Neural crest cell (in vitro differentiated cells): ENCODE measurements at places on chromosomes 7 and 10.

DNA sequence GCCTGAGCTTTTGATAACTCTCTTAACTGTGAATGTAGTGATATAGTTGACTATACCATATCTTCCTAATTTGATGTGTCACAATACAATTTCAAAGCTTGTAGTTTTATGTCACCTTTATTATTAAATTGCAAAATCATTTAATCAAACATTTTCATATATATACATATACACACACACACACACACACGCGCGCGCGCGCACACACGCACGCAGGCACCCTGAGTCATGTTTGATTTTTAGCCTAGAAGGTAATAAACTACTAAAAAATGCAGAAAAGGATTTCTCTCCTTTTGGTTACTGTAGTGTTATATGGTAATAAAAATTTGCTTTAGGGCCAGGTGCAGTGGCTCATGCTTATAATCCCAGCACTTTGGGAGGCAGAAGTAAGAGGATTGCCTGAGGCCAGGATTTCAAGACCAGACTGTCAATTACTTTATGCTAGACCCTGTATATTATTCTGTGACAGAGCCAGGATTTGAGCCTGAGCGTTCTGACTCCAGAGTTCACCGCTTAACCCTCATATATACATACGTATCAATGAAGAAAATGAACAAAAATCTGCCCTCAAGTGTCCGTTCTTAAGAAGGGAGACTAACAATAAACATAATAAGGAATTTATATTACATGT is 89.6 kb downstream of the PODXL start:
- no peak for DNase-seq

DNA sequence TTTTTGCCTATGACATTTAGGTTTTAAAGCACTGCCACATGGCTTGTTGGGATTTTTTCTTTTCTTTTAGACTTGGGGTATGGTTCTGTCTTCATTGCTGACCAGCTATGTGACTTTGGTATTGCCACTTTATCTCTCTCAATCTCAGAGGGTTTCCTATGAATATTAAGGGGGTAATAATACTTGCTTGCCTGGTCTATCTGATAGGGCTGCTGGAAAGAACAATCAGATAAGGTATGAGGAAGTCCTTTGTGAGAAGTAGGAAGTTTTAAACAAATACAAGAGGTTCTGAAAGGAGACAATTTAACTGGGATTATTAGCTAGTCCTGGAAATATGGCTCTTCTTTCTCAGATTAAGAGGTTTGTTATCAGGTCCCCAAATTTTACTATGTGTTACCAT is 80.8 kb downstream of the ZNF92 start:
- no peak for DNase-seq

DNA sequence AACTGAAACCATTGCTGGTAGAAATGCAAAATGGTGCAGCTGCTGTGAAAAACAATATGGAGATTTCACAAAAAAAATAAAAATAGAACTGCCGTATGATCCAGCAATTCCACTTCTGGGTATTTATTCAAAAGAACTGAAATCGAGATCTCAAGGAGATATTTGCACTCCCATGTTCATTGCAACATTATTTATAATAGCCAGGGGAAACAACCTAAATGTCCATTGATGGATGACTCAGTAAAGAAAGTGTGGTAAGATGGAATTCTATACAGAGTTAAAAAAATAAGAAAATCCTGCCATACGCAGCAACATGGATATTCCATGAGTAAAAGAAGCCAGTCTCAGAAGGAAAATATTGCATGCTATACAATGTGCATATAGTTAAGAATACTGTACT is 290.6 kb upstream of the GHITM start:
- DNase-seq = no peak

DNA sequence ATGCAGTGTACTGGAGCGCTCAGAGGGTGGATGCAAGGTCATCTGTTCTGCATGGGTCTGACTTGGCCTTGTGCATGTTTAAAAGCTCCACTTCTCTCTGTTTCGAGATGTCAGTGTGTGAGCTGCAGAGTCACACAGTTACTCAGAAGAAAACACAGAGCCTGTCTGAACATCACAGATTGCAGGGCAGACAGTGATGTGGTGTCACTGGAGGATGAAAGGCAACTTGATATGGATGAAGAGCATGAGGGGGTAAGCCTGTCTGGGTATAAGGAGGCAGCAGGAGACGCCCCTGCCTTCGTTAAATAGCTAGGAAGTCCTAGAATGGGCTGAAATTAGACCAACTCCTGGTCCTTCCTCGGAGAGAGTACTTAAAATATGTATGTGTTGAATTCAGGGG is 67.5 kb upstream of the LRRC18 start:
- no peak for DNase-seq

GRCh38 chr10:95478935-95479334 is 82.2 kb downstream of the SORBS1 start:
- DNase-seq = no peak

DNA sequence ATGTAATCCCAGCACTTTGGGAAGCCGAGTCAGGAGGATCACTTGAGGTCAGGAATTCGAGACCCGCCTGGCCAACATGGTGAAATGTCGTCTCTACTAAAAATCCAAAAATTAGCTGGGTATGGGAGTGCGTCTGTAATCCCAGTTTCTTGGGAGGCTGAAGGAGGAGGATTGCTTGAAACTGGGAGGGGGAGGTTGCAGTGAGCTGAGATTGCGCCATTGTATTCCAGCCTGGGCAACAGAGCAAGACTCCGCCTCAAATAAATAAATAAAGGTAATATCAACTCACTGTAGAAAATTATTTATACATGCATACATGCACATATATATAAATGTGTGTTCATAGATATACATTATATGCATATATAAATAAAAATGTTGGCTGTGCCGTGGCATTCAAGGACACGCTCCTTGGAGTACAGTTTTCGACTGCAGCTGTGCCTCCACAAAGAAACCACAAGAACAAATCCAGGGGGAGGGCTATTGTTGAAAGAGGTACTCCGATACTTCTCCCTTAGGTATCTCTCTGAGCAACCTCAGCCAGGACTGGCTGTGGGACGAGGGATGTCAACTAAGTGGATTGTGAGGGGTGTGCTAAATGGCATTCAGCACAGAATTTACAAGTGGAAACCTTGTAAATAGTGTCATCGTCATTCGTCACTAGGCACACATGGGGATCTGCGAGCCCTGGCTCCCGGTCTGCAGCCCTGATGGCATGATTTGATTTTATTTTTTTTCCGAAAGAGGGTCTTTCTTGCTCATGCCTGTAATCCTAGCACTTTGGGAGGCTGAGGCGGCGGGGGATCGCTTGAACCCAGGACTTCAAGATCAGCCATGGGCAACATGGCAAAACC is 49.3 kb downstream of the HIP1 start:
- DNase-seq = no peak

DNA sequence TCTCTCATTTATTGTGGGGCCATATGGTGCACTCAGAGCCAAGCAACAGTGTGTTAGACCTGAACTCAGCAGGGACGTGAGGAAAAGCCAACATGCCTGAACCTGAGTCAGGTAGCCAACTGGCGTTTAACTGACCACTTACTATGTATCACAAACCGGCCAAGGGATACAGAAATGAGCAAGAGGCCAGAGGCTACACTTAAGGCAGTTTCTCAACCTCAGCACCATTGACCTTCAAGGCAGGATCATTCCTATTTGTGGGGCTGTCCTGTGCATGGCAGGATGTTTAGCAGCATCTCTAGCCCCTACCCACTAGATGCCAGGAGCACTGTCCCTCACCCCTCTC is 103.5 kb upstream of the NANOS1 start:
- no peak for DNase-seq

DNA sequence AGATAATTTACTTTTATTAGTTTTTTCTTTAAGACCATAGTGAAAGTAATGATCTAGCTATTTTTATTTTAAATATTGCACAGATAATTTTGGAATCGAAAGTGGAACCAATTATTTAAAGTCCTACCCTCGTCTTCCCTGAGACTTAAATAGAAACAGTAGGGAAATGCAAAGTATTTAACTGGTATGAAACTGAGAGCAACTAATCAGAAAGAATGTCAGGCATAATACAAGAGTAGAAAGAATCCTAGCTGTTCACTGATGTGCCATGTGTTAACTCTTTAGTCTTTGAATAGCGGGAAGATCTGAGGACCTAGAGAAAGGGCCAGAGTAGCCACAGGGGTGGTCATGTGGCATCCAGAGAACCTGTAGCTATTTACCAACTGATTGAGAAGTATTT is 630.0 kb downstream of the NRG3 start:
- no peak for DNase-seq

DNA sequence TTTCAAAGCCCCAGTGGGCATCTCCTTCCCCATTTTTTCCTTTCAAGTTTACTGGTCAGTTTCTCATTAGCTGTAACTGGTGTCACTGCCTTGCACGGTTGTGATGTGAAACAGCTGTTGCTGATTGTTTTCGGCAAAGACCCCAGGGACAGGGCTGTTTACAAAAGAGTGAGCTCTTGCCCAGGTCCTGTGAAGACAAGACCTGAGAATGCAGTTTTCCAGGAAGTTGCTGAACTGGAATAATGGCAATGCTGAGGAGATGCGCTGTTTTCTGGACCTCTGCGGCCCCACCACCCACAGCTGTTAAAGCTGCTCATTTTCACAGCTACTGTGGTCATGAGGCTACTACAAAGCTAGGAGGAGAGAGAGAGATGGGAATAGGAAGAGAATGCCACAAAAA is 116.6 kb upstream of the RSU1 start:
- no peak for DNase-seq

- no peak for DNase-seq
Measured at GRCh38 chr7:537911-538634, 18.4 kb upstream of the PDGFA start.

DNA sequence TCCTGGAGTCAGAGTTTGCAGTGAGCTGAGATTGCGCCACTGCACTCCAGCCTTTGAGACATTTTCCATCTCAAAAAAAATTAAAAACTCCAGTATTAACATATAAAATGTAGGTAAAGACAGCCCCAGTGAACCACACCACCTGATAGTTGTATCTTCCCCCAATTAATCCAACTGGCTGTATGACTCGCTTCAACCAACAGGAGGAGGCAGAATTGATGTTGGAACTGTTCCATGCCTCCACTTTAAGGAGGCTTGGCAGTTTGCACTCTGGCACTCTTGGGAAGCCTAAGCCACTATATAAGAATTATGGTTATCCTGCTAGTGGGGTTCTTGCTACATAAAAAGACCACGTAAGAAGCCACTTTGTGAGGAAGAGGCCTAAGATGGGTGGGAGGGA is 72.7 kb downstream of the STK17A start:
- no peak for DNase-seq

DNA sequence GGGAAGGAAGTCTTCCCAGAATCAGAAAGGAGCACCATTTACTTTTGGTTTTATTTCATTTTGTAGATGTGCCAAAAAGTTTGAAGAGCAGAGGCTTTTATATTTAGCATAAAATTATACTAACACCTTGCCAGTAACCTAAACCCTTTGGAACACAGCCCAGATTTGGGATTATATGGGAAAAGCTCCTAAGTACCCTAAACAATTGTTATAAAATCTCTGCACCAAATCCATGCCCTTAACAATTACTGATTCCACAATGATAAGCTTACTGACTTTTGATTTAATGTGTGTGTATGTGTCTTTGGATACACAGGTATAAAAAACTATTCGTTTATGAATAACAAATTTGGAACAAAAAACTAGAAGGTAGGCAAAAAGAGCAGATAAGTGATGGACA is 39.0 kb upstream of the TMEM229A start:
- no peak for DNase-seq

DNA sequence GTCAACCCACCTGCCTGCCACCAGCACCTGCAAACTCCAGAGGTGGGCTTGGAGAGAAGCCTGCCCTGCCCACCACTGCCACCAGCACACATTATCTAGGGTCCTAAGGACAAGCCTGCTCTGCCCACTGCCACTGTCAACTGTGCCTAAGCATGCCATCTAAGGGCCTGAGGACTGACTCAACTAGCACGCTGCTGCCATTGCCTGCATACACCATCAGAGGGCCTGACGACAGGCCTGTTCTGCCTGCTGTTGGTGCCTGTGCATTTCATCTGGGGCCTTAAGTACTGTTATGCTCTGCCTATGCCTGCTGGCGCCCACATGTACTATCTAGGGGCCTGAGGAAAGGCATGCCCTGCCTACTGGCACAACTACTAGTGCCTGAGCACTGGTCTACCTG is 27.0 kb upstream of the LRRD1 start:
- DNase-seq = no peak

GRCh38 chr7:116843378-116843777 is 19.0 kb upstream of the CAPZA2 start:
- DNase-seq = no peak

DNA sequence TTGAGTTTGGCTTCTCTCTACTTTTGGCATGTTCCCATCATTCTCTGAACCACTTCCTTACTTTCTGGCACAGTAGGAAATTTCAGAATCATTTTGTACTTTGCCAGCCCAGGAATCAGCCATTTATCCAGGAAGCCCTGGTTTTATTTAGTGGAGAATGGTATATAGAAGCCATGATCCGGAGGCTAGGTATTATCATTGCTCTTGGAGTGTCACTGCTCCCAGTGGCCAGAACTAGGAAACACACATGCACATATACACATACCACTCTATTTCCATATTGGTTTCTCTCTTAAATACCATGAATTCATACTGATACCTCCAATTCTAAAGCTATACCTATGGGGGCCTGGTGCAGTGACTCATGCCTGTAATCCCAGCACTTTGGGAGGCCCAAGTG is 36.3 kb downstream of the SUFU start:
- no peak for DNase-seq

DNA sequence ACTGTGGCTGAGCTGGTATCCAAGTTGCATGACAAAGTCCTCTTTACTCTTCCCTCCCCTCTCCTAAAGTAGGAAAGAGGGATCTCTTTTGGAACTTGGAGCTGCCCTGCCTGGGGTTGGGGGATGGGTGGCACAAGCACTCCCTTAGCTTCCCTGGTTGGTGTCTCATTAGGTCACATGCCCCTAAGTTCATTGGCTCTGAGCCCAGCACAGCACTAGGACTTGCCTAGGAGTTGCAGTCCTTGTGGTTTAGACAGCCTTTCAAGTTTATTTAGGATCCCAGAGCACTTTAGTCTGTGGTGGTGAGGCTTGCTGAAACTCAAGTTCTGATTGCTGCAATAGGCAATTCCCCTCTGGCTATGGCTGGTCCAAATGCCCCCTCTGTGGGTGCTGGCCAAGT is 281.4 kb downstream of the NXPH1 start:
- DNase-seq = no peak

DNA sequence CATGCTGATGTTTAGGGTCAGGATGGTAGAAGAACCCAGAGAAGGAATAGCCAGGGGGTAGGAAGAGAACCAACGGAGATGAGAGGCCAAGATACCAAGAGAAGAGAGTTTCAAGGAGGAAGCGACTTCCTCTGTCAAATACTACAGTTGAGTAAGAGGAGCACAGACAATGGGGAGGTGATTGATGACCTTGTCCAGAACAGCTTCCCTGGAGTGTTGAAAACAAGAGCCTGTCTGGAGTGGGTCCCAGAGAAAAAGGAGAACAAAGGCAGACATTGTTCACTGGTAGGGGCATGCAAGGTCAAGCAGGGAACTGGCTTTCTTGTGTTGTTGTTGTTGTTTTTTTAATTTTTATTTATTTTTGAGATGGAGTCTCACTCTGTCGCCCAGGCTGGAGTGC is 9.6 kb upstream of the TRIM56 start:
- DNase-seq = no peak

- no peak for DNase-seq
Measured at GRCh38 chr10:98303569-98303968, 35.6 kb upstream of the LOXL4 start.
